D721Med (cell line): ENCODE measurements at places on chromosomes 11 and 22.
A peak's percentile ranks its signal among the peaks of the same experiment; 100 is the strongest.

DNA sequence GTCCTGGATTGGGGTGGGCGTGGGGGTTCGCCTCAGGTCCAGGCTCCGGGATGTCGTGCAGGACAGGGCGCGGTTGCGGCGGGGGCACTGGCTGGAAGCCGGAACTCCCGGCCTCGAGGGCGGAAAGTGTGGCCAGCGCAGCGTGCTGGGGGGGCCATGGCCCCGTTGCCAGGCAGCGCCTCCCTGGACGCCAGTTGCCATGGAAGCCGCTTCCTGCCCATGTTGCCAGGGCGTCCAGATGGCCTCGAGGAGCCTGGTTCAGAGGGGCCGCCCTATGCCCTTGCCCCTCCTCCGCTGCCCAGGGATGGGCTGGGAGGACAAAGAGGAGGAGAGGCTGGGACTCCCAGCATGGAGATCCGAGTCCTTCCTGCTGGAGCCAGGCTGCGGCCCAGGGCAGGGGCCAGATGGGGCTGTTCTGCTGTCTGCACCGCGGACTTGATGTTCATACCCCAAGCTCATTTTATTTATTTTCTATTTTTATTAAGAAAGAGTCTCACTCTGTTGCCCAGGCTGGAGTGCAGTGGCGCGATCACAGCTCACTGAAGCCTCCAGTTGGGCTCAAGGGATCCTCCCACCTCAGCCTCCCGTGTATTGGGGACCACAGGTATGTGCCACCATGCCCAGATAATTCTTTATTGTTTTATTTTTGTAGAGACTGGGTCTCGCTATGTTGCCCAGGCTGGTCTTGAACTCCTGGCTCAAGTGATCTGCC lies 4.6 kb upstream of the CCDC188 start:
- DNase-seq, result peak; percentile 94

DNA sequence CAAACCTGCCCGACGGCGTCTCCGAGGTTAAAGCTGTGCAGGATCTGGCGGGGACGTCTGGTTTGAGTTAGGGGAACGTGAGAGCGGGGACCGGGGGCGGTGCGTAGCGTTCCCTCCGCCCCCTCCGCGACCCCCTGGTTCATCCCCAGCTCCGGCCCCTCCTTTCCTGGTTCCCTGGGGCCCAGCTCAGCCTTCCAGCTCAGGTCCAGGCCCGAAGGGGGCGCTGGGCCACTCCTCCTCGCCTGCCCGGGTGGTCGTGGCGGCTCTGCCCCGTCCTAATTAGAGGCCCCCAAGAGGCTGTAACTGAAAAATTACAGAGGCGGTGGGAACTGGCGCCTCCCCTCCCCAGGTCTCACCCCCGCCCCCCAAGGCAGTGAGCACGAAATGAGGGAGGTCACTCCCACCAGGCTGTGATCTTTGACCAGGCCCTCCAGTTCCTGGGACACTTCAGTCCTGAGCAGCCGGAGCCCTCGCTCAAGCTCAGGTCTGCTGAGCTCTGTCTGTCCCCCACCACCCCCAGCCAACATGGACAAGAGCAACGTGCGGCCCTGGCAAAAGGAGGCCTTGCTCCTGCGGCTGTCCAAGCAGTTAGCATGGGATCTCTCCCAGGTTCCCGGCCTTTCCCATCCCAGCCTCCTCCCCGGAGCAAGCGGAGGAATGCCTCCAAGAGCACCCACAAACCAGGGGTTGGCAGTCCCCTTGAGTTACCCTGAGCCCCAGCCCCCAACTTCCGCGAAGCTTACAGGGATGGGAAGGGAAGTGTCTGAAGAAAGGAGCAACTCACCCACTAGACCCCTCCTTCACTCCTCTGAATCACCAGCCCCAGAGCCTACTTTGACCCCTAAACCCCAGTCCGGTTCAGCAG lies 3.3 kb downstream of the CD248 start:
- no peak for DNase-seq

DNA sequence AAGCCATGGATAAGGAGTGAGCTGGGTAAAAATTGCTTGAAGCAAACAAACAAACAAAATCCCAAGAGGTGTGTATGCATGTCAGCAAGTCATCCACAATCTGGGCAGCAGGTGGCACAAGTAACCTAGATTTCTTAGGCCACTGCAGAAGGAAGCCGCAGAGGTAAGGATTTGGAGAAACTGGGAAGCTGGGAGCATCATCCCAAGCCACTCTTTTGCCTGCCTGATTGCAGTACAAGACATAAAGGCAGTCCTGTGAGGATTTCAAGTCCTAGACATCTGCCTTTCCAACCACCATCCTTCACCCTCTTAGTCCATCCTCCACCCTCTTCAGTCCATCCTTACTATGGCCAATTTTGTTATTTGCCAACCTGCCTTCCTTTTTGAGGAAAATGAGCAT lies 67.2 kb upstream of the BMAL1 start:
- DNase-seq, result no peak

DNA sequence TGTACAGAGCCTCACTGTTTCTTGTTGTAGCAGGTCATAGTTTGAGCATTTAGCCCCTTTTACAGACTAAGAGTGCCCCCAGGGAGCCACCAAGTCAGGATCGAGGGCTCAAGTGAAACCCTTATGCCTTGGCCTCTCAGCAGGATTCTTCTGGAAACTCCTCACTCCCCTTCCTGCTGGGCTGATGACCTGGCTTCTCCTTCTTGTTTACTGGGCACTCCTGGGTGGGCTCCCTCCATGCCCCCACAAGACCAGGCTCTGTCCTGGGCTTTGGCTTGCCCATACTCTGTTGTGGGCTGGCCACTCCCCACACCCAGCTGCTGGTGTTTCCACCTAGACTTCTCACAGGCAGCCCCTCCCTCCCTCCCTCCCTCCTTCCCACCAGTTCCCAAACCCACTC lies 69.6 kb downstream of the MED15 start:
- DNase-seq, result no peak
